ENCODE measurements at places on chromosomes 4 and X.

GRCh38 chr4:9984621-9985020 lies 36.7 kb downstream of the SLC2A9 start:
- no peak for DNase-seq

DNA sequence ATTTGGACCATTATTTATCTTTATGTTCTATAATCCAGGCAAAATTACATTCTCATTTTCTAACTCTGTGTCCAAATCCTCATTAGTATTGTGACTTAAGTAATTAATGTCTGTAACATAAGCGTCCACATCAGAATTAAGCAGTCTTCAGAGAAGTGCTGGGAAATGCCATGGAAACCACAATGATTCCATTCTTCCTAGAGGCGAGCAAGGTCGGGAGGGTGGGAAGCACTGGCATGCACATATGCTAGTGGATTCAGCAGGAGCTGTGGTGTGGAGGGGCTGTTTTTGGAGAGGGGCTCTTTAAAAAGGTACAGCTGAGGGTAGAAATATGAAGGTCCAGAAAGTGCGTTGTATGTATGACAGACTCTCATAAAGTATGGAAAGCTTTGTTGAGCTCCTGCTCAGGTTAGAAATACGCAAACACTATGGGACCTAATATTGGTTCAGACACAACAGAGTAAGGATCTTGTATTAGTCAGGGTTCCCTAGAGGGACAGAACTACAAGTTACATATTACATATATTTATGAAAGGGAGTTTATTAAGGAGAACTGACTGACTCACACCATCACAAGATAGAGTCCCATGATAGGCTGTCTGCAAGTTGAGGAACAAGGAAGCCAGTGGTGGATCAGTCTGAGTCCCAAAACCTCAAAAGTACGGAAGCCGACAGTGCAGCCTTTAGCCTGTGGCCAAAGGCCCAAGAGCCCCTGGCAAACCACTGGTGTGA lies 61.5 kb downstream of the GLRA2 start:
- no peak for DNase-seq

- no peak for DNase-seq
Measured at GRCh38 chrX:97639526-97639925, 755.8 kb downstream of the RPA4 start.

- no peak for DNase-seq
Measured at GRCh38 chr4:75412746-75413145, 101.5 kb downstream of the RCHY1 start.

DNA sequence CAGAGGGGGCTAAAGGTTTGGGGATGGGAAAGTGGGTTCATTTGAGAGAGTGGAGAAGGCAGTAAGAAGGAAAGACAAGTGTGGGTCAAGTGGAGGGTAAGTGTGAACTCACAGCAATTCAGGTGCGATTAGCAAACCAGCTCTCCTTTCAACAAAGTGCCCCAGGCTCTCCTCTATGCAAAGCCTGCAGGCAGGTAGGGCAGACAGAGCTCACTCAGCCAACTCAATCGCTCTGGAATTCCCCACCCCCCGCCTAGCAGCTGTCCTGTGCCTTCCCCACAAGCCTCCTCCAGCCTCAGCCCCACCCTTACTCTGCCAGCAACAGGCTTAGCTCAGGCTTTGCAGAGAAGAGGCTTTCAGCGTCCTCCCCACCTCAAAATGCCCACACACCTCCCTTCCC lies 14.8 kb upstream of the MAMLD1 start:
- DNase-seq, result no peak

- no peak for DNase-seq
Measured at GRCh38 chrX:42752730-42753129, 25.2 kb downstream of the PPP1R2C start.

GRCh38 chrX:154784149-154784995 lies 20.9 kb downstream of the MPP1 start:
- DNase-seq, result no peak

DNA sequence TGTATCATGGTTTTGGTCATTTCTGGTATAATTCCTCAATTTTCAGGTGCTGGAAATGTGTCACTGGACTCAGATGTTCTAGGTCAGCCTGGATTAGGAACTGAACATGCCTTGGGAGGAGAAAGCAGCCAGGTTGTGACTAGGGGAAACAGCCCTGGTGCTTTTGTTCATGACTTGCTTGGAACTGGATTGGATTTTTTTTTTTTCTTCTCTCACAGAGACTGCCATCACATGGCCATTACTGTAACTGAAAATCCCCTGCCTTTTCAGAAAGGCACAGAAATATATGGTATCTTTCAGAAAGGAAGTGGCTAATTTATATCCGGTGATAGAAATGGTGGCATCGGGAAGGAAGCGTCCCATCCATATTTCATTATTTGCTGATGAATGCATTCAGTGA lies 34.6 kb downstream of the SEPTIN11 start:
- no peak for DNase-seq

DNA sequence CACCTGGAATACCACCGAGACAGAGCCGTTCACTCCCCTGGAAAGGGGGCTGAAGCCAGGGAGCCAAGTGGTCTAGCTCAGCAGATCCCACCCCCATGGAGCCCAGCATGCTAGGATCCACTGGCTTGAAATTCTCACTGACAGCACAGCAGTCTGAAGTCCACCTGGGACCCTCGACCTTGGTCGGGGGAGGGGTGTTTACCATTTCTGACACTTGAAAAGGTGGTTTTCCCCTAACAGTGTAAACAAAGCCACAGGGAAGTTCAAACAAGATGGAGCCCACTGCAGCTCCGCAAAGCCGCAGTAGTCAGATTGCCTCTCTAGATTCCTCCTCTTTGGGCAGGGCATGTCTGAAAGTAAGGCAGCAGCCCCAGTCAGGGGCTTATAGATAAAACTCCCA lies 243.2 kb downstream of the RASL11B start:
- no peak for DNase-seq

DNA sequence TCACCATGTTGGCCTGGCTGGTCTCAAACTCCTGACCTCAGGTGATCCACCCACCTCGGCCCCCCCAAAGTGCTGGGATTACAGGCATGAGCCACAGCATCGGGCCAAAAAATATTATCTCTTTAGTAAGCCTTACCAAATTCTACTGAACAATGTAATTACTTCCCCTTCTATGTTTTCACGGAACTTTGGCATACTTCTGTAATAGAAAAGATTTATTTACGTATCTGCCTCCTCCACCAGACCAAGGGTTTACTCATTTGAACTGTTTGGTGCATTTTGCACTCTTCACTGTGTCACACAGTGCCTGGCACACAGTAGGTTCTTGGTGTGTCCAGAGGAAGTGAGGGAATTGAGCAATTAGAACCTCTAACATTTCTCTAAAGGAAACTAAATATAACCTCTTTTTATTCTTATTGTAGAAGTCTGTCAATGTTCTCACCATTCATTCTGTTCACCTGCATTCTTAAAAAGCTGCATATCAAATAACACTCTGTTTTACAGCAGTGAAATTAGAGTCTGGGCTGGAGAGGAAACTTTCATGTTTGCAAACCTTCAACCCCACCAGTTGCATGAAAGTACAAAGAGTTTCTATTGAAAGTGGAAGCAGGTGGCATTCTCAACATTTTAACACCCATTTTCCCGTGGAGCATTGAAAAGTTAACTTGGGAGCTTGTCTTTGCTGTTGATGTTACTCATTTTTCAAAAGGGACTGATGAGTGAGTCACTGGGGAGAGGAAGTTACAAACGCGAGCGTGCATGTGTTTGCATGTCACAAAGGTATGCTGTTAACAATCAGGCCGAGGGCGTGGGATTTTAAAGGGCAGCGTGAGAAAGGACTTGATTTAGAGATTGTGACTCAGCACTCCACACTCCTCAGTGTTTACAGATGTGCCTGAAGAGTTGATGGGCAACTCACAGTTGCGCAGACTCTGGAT lies 314.1 kb downstream of the STK32B start:
- no peak for DNase-seq

- no peak for DNase-seq
Measured at GRCh38 chr4:182880387-182881356, 36.5 kb downstream of the DCTD start.

DNA sequence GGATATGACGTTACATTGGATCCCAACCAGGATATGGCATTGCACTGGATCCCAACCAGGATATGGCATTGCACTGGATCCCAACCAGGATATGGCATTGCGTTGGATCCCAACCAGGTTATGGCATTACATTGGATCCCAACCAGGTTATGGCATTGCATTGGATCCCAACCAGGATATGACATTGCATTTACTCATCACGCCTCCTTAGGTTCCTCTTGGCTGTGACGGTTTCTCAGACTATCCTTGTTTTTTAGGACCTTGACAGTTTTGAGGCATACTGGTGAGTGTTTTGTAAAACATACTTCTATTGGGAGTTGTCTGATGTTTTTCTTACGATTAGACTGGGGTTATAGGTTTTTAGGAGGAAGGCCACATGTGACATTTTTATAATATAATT lies 5.4 kb upstream of the ACSL1 start:
- no peak for DNase-seq

DNA sequence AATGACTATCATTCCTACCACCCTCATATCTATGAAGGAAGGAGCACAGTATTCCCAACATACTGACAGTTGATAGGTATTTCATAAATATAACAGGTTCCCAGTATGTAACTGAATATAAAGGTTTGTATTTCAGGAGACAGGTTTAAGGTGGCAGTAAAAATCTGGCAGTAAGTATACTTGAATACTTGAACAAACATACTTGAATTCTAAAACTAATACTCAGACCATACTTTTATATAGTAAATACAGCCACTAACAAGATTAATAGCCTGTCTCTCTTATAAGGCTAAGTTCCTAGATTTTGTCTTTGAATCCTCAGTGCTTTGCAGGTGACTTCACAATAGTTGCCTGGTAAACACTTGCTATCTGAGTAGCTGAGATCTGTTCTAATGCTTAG lies 37.8 kb downstream of the GABRA4 start:
- DNase-seq, result no peak

- DNase-seq, result no peak
Measured at GRCh38 chrX:102808336-102808735, 87.8 kb downstream of the GPRASP3 start.

DNA sequence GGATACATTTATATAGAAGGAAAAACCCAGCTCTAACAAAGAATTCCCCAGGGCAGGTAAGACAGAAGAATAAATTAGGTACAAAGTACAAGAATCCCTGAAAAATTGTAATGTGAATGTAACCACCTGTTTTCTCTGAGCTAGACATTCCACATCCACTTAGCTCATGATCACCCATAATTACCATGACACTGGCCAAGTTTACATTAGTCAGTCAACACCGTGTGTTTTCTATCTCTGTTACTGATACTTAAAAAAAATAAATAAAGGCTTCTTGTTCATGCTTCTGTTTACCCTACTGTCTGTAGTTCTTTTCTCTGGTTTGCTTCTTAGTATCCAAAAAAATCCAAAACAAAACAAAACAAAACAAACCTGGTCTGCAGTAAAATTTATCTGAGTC lies 66.0 kb downstream of the CBLL2 start:
- DNase-seq, result no peak

DNA sequence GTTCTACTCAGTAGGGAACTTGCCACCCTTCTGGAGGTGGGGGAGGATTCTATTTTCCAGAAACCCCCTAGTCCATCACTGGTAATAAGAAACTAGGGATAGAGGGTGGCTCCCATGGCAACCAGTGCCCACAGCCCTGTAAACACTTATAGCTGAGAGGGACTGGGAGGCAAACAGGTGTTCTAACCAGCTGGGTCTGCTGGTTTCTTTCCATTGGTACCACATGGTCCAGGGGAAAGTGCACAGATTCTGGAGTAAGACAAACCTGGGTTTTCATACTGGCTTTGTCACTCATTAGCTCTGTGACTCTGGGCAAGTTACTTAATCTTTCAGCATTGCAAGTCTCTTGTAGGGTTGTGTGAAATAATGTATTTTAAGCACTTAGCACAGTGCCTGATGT lies 26.9 kb downstream of the IGSF1 start:
- DNase-seq, result no peak

DNA sequence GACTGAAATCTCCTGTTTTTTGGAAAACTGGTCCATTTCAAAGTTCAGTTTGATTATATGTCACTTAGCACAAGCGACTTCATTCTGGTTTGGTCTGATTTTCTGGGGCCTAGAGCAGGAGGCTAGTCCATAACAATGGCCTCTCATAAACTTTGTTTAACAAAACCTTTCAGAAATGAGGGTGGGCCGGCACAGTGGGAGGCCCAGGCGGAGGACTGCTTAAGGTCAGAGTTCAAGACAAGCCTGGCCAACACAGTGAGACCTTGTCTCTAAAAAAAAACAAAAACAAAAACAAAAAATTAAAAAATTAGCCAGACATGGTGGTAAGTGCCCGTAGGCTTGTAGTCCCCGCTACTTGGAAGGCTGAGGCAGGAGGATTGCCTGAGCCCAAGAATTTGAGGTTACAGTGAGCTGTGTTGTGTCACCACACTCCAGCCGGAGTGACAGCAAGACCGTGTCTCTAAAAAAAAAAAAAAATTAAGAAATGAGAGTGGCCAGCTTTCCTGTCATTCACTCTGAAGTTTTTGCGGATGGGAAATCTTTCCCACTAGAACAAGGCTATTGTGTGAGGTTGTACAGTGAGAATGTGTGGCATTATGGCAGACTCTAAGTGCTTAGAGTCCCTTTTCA lies 1.2 kb upstream of the PLAC8 start:
- no peak for DNase-seq

DNA sequence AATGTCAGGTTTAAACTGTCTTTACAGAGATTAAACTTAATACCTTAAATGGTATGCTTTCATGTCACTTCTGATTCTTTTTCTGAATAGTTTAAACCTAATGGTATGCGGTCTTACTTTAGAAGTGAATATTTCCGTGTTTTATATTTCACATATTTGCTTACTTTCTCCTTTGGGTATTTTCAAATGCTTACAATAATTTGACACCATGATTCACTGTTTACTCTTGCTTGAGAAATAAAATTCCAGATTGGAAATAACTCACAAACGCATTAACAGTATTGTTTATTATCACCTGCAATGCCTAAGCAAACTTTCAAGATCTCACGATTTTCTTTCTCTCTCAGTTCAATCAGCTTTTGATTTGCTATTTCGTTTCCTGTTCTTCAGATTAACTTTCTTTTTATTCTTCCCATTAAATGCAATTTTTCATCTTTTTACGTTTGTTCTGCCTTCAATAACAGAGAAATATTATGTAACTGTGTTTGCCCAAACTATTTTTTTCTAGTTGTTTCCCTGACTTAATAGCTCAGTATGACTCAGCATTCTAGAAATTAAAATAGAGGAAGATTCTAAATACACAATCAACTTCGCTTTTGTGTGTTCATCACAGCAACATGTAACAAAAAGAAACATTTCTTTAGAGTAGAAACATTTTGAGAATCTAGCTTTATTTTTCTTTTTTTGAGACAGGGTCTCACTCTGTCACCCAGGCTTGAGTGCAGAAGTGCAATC lies 955.5 kb upstream of the PRKX start:
- no peak for DNase-seq

GRCh38 chr4:7549866-7550265 lies 115.1 kb upstream of the PSAPL1 start:
- no peak for DNase-seq

- no peak for DNase-seq
Measured at GRCh38 chrX:150775569-150776350, 82.6 kb downstream of the MTMR1 start.

- DNase-seq, result no peak
Measured at GRCh38 chrX:39903937-39904336, 193.8 kb downstream of the BCOR start.

GRCh38 chr4:140807491-140808252 lies 51.5 kb upstream of the TBC1D9 start:
- no peak for DNase-seq
